B cell (primary cell): ENCODE measurements at places on chromosomes 6 and 20.

DNA sequence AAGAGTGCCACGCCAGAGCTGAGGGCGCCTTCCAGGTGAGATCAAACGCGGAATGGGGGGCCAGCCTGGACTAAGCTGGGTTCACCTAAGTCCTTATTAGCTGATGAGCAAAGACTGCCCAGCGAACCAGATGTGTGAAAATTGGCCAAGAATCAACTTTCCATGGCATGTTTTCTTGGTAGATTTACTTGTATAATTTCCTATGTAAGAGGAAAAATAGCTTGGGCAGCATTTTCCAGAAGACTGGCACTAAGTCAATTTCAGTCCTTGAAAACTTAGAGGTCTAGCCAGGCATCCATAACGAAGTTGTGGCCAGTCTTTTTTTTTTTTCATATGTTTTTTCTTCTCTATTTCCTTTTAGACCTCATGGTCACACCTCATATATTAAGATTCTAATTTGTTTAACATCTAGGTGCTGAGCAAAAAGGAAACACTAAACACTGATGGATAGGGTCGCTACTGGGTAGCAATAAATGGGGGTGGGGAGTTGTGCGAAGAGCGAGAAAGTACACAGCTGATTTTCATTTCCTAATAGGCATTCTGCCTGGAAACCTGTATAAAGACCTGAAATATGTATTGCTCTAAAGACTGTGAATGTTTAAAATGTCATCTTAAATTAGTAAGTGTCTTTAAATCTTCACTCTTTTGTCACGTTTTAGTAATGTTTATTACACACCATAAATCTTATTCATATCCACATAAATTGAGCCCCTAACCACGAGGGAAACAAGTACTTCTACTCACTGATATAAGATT is 188.8 kb downstream of the CD83 start:
- no peak for DNase-seq

DNA sequence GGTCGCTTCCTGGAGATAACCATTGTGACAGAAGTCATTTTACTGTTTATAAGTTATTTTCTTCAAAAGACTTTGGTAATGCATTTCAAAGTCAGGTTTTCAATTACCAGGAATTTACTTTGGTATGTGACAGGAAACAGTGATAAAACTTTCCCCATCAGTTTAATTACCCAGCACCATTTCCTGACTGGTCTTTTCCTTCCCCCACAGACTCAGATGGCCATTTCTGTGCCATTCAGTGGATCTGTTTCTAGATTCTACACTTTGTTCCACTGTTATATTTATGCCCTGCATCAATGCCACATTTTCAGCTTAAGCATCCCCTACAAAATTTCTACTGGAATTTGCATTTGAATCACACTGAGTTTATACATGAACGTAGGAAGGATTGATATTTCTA is 16.3 kb downstream of the RRBP1 start:
- no peak for DNase-seq

DNA sequence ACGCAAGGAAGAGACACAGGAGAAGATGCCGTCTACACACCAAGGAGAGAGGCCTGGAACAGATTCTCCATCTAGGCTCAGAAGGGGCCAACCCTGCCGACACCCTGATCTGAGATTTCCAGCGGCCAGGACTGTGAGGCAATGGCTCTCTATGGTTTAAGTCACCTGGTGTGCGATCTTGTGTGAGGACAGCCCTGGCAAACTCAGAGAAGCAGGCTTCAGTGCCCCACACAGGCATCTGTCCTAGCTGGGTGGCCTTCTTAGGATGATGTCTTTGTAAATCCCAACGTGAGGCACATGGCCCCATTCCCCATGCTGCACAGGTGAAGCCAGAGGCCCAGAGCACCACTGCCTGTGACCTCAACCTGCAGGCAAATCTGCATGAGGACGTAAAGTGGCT is 87.6 kb upstream of the FRMD1 start:
- DNase-seq: no peak

DNA sequence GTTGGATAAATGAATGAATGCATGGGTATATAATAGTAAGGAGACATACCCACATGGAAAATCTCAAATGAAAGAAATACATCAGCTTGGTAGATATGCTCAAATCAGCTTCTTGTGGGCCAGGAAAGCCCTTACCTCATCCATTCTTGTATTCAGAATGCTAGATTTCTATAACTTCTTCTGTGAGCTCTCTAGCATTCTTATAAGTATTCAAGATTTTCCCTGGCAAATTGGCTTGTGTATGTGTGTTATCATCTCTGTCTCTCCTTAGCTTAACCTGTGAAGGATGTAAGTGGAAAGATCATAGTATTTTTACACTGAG is 100.8 kb downstream of the OR2B2 start:
- DNase-seq: no peak

- no peak for DNase-seq
Observed at GRCh38 chr6:87282743-87283142, 39.6 kb upstream of the SMIM8 start.

- no peak for DNase-seq
Observed at GRCh38 chr20:12327205-12327604, 409.5 kb downstream of the BTBD3 start.

GRCh38 chr6:23418095-23418494 is 707.9 kb upstream of the NRSN1 start:
- DNase-seq: no peak

DNA sequence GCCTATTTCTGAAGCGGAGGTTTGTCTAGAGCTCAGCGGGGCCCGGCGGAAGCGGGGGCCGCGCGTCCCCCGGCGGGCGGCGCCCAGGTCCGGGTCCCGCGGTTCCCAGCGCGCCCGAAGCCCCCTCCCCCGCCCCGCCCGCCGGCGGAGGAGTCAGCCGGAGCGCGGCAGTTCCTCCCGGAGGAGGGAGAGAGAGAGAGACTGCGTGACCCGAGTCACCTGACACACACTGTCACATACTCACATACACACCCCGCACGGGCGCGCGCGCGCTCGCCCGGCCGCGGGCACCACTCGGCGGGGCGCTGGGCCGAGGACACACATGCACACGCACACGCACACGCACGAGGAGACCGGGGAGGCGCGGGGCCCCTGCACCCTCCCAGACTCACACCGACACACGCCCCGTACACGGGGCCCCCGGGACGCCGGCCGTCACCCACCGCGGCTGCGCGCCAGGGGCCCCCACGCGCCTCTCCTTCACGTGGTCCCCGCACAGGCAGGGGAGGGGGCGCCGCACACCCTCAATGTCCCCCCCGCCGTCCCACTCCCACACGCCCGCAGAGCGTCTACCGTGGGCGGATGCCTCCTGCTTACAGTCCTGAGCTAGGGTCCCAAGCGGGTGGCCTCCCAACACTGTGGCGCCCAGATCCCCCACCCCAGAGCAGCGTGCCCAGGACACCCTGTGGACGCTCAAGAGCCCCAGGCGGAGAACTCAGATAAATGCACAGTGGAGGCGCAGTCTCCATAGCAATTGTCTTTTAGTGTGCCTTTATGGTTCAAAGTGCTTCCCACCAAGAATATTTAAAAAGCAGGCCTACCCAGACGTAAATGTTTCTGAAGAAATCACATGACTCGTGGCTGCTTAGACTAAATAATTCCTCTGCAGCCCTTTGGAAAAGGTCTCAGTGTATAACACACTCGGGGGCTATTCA is at the start of gene RRAGD:
RRAGD (minus strand) TSS at position 203 of the 935 bp plus-strand sequence. CDS start 280 bp downstream, outside the sequence.
- DNase-seq: peak; percentile 81

DNA sequence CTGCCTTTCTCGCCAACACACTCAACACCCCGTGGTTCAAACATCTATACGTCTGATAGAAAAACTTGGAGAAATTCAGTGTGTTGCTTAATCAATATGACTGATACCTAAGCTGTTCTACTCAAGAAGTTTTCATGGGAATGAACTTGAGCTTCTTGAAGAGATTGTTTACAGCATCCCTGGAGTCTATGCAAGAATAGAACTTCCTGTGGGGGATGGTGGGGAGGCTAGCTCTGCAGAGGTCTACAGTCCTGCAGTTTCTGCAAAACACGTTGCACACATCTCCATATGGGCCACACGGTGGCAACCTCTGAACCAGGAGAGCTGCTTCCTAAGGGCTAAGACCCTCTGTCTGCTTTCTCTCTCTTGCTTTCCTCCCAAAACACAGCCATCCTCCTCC is 32.7 kb upstream of the FANCE start:
- DNase-seq: no peak
